ENCODE measurements at places on chromosomes 16 and 17. TPM values are rescaled to one million over a fixed set of nuclear protein-coding genes. Genes with fewer than 3 reads are reported as not detected.
A peak's percentile ranks its signal among the peaks of the same experiment; 100 is the strongest.

Gene TMED6
- total RNA-seq, result 0.13 TPM

Gene NXPH3
- total RNA-seq, result 0.79 TPM

Gene COPZ2
- 7.4 TPM for total RNA-seq

GRCh38 chr17:74282587-74283370, 8.7 kb downstream of the DNAI2 start:
- DNase-seq, result no peak

DNA sequence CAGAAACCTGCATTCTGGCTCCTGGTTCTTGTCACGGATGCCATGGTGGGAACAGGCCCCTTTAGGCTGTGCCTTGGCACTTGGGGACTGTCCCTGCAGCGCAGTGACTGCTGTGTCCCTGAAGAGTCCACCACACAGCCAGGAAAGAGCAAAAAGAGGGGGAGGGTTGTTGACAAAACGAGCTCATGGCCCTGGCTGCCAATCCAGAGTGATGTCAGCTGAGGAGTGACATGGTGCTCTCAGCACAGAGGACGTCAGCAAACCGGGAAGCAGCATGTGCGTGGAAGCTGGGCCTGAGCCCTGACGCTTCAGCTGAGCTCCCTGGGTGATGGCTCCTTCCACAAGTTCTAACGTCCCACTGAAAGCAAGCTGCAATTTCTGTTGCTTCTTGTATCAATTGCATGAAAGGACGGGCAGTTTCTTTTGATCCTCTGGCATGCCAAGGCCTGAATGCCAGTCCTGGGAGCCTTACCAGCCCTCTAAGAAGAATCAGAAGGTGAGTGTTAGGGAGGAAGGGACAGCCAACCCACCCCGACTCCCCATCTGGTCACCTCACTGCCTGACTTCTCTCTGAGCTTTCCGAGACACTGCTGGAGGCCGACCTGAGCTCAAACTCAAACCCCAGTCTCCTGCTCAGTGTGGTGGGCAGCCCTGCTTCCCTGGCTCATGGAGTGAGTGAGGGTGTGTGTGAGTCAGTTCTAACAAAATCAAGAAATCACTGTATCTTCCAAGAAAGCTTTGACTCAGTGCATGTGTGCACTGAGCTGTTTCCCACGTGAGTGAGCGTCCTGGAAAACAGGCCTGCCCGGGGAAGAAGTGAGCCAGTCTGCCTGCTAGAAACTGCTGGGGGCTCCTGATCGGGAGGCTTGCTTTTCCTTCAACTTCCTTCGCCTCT, 14.7 kb upstream of the WNT3 start:
- no peak for DNase-seq

- DNase-seq, result no peak
Observed at GRCh38 chr16:84616515-84616914, 1.4 kb downstream of the COTL1 start.

DNA sequence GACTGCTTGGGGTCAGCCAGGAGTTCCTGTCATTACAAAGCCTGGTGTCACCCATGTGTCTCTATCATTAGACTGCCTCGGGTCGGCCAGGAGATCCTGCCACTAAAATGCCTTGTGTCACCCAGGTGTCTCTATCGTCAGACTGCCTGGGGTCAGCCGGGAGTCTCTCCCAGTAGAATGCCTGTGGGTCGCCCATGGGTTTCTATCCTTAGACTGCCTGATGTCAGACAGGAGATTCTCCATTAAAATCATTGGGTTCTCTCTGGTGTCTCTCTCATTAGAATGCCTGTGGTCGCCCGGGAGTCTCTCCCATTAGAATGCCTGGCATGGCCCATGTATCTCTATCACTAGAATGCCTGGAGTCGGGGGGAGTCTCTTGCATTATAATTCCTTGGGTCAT, 2231.0 kb downstream of the TP53TG3F start:
- DNase-seq, result no peak

GRCh38 chr17:79400989-79401703, 209.7 kb downstream of the RBFOX3 start:
- no peak for DNase-seq

GRCh38 chr17:930258-930657, 49.3 kb downstream of the NXN start:
- no peak for DNase-seq

- DNase-seq, result peak; percentile 84
Observed at GRCh38 chr17:68378268-68379176, 78.8 kb downstream of the WIPI1 start.

Gene ZNF207
- total RNA-seq, result 114 TPM

Gene CRHR1
- not detected for total RNA-seq

GRCh38 chr16:65807858-65808257, 558.6 kb upstream of the CDH5 start:
- no peak for DNase-seq

DNA sequence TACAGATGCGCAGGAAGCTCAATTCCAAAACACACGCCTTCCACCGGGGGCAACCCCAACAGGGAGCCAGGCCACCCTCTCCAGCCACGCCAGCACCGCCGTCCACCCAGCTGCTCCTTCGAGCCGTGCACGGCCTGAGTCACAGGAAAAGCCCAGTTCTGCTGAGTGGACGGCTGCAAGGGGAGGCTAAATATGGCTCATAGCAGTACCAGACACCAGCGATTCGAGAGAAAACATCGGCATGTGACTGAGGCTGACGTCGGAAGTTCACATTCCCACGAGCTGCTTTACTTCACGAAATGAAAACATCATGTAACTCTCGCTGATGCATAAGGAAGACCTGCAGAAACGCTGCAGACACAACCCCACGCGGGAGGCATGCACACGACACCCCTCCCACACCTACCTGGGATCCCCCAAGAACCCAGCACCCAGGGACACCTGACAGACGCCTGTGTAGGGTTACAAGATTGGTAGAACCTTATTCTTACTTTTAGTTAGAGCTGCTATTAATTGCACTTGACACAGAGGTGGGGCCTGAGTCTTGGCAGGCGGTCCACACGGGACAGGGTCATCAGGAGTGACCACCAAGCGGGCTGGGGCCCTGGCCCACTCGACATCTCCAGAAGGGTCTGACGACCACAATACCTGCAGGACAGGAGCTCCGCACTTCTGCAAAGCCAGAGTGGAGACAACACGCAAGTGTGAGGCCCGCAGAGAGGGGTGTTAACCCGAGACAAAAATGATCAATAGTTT, 116.8 kb downstream of the ANKRD11 start:
- peak; percentile 72 for DNase-seq

DNA sequence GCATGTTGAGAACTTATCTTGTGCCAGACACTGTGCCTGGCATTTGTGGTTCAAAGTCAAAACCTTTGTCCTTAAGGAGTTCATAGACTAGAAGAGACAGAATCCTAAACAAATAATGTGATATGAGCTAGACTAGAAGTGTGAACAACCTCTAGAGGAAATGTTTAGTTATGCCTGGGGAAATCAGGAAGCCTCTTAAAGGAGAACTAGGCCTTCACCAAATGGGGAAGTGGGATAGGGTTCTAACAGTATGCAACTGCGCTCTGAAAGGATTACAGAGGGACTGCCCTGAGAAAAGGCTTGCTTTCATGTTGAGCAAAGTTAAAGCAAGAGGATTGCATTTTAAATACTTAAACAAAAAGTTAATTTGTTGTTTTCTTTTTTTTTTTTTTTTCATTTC, 4.9 kb downstream of the RUNDC1 start:
- no peak for DNase-seq

- DNase-seq, result peak; percentile 46
Observed at GRCh38 chr17:1573932-1574696, 11.5 kb upstream of the PITPNA start.

DNA sequence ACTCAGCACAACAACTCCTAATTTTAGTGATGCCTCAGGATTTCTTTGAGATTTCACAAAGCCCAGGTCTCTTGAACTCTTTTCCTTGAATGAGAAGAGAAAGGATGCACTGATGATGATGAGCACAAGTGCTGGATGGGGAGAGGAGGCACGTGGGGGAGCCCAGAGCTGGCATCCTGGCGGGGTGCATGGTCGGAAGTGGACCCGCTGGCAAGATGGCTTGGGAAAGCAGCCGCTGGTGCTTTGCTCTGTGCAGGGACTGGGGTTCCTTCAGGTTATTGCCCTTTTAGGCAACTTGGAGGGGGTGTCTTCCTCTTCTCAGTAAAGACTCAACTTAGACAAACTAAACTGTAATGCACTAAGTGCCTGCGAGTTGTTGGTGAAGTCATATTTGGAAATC, 22.3 kb downstream of the CALB2 start:
- DNase-seq, result no peak

Gene P2RX1
- not detected for total RNA-seq

GRCh38 chr16:27083861-27084261, 17.1 kb downstream of the C16orf82 start:
- DNase-seq, result no peak

DNA sequence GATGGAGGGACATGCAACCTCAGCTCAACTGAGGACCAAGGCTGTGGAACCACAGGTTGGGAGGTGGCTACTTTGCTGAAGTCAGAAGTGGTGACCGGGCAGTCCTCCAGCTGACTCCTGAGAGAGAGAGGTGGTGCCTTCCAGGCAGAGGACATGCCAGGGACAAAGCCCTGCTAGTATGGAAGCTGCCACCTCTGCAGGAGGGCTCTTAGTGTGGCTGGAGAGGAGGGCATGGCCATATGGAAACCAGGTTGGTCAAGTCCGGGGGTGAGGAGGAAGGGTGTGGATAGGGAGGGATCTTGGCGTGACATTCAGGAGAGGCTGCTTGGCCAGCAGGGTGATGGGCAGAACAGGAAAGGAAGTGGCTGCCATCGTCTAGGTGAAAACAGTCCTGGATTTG, 5.7 kb downstream of the C16orf86 start:
- no peak for DNase-seq

- DNase-seq, result no peak
Observed at GRCh38 chr17:7593296-7593695, 3.4 kb upstream of the SOX15 start.

DNA sequence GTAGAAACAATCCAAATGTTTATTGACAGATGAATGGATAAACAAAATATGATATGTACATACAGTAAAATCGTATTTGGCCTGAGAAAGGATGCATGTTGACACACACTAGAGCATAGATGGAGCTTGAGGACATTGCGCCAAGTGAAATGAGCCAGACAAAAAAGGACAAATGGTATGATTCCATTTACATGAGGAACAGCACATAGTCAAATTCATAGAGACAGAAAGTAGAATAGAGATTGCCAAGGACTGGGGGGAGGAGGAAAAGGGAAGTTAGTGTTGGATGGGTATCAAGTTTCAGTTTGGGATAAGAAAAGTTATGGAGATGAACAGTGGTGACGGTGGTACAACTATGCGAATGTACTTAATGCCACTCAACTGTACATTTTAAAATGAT, 47.9 kb downstream of the COPRS start:
- DNase-seq, result peak; percentile 27

Gene STH
- total RNA-seq, result not detected

- DNase-seq, result no peak
Observed at GRCh38 chr17:68306819-68307218, 15.5 kb downstream of the ARSG start.

DNA sequence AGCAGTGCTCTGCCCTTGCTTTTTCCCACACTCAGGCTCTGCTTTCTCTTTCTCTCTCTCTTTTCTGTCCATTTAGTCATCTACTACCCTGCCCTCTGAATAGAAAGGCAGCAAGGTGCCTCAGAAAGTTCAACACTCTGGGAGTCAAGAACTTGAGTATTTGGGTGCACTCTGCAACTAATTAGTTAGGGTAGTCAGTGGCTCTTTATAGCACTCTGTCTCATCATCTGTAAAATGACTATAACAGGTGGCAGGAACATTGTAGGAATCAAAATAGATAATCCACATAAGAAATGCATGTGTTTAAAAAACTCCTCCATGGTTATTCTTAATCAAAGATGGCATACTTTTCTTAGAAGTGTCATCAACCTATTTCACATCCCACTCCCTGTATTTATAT, 7.2 kb downstream of the OR2C1 start:
- DNase-seq, result no peak
